Nephron progenitor cell (in vitro differentiated cells): ENCODE measurements at places on chromosomes 3 and 15.

GRCh38 chr3:109982201-109982600 lies 644.9 kb upstream of the DPPA4 start:
- DNase-seq: no peak

DNA sequence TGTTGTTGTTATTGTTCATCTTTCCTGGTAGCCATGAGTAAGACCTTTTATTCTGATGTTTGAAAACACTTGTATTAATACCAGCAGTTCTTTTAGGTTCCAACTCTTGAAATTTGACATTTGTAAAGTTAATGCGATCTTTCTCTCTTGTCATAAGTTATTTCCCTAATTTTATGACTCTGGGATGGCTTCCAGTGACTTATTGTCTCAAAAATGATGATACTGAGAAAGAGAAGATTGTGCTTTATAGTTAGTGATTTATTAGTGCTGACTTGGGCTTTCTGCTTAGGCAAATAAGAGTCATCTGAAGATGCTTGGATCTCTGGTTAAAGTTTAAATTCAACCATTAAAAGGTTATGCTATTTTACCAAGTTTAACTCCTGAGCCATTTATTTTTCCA lies 715.2 kb downstream of the GRM7 start:
- DNase-seq: no peak

DNA sequence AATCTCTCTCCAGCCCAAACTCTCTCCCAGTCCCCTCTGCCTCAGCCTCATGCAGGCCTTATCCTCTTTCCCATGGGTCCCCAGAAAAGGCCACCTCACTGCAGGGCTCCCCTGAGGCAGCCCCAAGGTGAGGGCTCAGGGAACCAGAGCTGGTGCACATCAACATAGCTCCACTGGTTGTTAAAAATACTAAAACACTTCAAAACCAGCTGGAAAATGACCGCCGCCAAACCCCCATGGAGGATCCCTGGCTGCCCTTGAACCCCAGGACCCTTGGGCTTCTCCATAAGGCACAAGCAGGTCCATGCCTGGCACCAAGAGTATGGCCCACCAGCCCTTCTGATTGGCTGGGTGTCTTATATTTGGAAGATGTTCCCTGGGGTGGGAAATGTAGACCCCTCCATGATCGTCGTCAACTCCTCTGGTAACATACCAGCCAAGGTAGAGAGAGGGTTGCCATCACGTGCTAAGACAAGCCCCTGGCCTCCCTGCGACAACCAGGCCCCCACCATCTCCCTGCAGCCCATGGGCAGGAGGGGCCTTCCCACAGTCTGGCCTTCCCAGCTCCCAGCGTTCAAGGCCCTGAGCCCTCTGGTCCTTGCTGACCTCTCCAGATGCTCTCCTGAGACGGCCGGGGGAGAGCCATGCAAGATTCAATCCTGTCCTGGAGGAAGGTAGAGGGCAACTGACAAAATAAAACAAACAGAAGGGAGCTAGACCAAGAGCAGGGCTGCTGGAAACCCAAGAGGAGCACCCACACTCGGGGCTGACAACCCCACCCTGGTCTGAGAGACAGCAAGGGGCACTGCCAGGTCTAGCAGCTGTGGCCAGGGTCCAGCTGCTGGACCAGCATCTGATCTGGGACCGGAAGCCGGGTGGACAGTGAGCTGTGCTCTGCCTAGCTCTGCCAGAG lies 132.1 kb upstream of the PRR20G start:
- DNase-seq: no peak

DNA sequence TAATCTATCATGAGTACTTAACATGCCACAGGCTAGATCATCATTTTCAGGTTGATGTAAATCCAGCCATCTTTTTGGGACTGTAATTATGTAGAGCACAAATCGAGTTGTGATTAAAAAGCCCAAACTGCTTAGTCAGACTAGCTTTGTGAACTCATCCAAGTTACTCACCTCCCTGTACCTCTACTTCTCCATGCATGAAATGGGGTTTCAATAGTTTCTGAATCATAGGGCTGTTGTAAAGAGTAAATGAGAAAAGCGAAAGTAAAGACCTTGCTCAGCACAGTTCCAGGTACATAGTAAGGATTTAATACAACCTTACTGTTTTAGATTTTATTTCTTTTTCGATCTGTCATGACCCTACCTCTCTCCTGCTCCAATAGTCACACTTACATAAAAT lies 85.6 kb upstream of the GAP43 start:
- no peak for DNase-seq

GRCh38 chr3:58998476-58999117 lies 51.2 kb downstream of the CFAP20DC start:
- no peak for DNase-seq

DNA sequence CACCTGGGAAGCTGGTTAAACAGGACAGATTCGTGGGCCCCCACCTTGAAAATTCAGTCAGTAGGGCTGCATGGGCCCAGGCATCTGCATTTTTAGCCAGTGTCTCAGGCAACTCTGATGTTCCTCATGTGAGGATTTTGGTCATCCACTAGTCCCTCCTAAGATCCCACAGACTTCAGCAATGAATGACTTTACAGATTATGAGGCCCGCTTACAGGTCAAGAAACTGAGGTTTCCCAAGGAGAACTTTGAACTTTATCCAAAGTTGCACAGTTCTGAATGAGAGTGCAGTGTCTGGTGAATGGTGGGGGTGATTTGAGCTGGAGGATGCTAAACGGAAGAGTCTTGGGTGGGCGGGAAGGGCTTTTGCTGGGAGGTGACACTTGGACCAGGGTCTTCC lies 27.2 kb downstream of the SLC6A6 start:
- no peak for DNase-seq

DNA sequence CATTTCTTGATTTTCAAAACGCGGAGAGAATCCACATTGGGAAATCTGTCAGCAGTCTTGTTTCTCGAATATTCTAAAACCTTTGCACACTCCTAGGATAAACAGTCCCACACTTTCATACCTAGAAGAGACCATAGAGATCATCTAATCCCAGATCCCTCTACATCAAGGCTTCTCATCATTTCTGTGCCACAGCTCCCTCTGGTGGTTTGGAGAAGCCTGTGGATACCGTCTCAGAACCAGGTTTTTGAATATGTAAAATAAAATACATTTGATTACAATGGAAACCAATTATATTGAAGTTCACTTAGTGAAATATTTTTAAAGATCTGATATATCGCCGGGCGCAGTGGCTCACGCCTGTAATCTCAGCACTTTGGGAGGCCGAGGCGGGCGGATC lies 211.9 kb upstream of the GOLGA6L4 start:
- peak; percentile 16 for DNase-seq

DNA sequence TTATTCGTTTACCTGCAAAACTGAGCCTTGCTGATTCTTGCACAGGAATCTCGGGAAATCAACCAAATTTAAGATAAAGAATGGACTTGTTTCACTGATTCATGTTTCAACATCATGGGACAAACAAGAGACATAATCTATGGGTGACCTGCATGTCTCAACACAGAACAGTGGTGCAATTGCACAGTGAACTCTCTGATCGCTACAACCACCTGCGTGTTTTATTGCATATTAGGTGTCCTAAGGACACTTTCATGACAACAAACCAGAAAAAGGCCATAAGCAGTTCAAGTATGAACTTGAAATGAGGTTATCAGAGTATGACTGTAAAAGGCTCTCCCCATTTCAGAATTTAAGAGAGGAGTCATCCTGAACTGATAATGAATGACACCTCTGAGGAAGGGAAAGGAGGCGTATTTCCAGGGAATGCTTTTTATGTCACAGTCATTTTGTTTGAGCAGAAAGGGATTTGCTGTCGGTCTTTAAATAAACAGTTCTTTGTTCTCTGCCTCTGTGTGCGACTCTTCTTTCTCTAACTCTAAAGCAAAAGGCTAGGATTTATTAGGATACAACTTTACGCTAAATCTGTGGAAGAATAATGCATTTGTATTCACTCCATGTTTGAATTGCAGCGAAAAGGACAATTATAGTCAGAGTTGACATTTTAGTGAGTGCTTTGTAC lies 167.2 kb downstream of the RBMS3 start:
- DNase-seq: no peak

DNA sequence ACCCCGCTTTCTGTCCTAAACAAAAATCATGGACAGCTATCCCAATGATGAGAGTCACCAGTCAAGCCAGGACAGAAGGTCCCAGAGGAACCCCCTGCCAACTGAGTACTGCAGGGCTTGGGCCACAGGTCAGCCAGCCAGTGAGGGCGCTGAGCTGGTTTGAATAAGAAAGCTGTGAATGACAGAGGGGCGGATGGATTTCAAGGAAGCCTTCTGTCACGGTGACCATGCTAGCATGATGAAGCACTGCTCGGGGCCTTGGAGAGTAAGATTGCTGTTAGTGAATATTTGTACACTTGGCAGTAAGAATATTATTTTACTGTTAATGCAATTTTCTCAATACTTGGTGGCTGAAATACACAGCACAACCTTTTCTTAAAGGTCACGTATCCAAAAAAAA lies 734.0 kb upstream of the NR2F2 start:
- DNase-seq: peak; percentile 37

- DNase-seq: no peak
Measured at GRCh38 chr3:17089314-17089700, 204.6 kb downstream of the PLCL2 start.

DNA sequence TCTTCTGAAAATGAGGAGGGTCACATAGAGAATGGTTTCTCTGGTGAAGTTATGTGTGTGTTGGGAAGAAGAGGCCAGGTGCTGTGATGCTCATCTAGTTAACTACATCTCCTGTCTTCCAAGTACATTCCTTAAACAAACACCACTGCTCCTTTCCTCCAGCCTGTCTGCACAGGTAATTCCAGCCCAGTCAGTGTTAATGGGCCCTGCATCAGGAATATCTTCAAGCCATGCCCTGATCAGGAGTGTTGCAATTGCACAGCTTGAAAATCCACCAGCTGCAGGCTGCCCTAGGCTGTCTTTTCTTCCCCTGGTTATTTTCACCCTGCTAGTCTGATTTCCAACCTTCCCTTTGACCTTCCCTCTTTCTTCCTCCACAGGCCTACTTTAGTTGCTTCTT lies 41.9 kb upstream of the LMOD3 start:
- no peak for DNase-seq

DNA sequence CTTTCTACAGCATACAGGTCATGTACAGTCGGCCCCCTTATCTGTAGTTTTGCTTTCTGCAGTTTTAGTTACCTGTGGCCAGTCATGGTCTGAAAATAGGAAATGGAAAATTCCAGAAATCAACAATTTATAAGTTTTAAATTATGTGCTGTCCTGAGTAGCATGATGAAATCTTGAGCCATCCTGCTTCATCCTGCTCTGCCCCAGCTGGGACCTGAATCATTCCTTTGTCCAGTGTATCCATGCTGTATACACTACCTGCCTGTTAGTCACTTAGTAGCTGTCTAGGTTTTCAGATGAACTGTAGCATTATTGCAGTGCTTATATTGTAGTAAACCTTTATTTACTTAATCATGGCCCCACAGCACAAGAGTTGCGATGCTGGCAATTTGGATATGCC lies 44.8 kb downstream of the AP4E1 start:
- no peak for DNase-seq

DNA sequence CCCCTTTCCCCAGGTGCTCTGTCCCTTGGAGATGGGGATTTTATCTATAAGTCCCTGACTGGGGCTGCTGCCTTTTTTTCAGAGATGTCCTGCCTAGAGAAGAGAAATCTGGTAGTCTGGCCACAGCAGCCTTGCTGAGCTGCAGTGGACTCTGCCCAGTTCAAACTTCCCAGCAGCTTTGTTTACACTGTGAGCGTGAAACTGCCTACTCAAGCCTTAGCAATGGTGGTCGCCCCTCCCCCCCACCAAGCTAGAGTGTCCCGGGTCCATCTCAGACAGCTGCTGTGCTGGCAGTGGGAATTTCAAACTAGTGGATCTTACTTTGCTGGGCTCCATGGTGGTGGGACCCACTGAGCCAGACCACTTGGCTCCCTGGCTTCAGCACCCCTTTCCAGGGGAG lies 38.9 kb downstream of the TMEM266 start:
- DNase-seq: peak; percentile 45

DNA sequence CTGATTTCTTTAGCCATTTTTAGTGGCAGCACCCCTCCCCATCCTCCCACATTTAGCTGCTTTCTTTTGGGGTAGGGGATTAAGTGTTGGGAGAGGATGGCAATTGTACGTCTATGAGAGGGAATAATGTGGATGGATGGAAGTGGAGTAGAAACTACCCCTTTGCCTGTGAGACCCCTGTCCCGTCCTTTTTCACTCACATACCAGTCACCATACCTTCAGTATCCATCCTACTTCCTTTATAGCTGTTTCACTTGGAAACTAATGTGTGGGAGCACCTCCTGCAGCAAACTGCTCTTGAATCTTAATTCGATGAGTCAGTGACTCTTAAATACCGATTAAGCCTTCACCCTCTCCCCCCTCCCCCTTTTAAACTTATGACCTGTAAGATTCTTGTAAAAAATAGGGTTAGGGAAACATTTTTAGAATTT lies 730 bp downstream of the SPRED1 start:
- no peak for DNase-seq

GRCh38 chr3:107819656-107820055 lies 271.2 kb downstream of the CD47 start:
- DNase-seq: no peak

DNA sequence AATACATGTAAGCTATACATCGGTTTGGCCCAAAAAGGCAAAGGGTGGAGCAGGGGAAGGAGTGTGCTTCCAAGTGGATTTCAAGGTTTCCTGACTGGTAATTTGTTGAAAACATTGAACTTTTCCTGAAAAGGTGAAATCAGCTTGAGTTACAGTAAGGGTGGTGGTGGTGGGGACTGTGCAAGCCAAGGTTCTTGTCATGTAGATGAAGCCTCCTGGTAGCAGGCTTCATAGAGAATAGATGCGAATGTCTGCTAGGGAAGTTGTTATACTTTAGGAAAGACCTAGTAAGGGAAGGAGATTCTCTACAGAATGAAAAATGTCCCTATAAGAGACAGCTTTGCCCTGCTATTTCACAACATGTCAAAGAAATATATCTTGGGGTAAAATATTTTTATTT lies 528.2 kb upstream of the CBLB start:
- no peak for DNase-seq

DNA sequence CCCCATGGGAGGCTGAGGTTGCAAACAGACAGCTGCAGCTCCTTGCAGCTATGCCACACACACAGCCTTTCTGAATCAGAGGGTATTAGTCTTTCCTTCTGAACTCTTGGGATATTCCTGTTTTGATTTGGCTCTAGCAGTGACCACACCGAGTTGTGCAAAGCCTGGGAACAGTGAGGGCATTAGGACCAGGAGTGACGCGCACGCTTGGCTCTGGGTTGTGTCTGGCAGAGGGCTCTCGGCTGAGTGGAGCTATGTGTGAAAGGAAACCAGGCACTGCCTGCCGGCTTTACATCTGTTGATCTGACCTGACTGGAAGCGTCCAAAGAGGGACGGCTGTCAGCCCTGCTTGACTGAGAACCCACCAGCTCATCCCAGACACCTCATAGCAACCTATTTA lies at the start of gene GALNT15:
Gene GALNT15 (plus strand): TSS at position 292 of the 400 bp plus-strand sequence. CDS start 472 bp downstream, outside the sequence.
- peak; percentile 18 for DNase-seq

DNA sequence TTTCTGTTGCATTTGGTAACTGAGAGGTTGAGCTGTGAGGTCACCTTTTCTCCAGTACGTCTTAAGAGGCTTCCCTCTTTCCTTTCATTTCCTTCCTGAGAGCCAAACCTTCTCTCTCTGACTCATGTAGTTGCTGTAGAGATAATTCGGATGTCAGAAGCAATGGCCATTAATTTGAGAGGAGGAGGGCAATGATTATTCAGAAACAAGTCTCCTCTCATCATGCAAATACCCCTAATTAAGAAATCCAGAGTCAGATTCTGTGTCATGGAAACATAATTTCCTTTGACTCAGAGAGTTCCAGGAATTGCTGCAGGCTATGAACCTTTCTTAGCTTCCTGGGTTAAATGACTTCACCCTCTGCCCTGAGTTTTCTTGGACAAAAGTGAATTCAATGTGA lies 59.0 kb upstream of the GSK3B start:
- DNase-seq: no peak
